ENCODE measurements at places on chromosomes 1 and 21. TPM values are rescaled to one million over a fixed set of nuclear protein-coding genes. Genes with fewer than 3 reads are reported as not detected.

Gene ERICH3
- not detected for total RNA-seq

- no peak for DNase-seq
These were observed 11.2 kb downstream of the TMEM9 start for GRCh38 chr1:201142849-201143725.

Gene MCOLN2
- total RNA-seq: 1.4 TPM

DNA sequence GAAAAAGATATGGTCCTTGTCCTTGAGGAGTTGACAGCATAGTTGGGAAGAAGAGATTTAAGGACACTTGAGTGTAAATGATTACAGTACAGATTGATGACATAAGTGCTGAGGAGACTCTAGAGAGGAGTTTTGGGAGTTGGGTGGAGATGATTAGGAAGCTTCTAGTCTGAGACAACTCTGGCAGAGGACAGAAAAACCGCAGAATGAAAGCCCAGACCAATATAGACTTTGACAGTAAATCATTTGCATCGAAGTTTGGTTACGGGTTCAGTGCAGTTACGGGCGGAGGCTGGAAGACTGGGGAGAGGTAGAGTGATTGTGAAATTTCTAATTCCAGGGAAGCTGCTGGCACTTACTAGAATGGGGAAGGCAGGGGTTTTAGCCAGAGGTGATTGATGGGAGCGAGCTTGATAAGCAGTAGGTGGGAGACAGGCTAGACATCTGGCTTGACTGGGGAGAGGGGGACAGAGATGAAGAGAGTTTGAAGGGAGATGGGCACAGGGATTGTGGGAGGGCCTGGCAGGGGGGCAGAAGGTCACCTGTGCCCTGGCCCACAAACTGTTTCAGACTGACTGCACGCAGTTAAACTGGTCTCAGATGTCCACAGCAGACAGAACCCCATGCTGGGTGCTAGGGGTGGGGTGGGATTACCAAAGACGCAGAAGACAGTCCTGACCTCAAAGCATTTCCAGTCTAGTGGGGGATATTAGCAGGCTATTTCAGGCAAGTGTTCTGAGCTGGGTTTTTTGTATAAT, 20.1 kb downstream of the SH2D2A start:
- DNase-seq: no peak

All from SJSA1 (cell line).